ENCODE measurements at places on chromosomes 11 and 22.

DNA sequence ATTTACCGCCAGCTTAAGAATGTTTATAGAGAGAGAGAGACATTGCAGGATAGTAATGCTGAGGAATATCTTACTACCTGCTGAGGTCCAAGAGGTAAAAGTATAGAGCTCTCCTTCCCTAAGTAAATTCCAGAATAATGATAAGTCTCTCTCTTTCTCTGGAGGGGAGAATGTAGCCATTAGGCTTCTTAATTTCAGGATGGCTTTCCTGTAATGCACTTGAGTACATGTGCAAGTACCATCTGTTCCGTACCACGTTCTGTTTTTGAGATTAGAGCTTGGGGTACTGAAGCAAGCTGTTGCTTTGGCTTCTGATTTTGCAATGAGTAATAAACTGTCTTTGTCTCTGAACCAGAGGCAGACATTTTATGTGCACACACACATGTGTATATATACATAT, 1314.0 kb downstream of the JRKL start:
- DNase-seq, result no peak

- DNase-seq, result no peak
These were observed 10.2 kb downstream of the ARAP1 start for GRCh38 chr11:72741849-72742512.

- DNase-seq, result no peak
These were observed 87.0 kb downstream of the GRK3 start for GRCh38 chr22:25651332-25652085.

DNA sequence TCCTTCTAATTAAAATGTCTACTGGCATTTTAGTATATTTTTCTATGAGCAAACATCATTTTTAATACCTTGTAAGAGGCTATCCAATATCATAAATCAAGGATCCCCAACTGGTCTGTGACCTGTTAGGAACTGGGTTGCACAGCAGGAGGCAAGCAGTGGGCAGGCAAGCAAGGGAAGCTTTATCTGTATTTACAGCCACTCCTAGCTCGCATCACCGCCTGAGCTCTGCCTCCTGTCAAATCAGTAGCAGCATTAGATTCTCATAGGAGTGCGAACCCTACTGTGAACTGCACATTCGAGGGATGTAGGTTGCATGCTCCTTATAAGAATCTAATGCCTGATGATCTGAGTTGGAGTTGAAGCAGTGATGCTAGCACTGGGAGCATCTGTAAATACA, 70.2 kb upstream of the CREB3L1 start:
- DNase-seq, result no peak

GRCh38 chr11:1817511-1817910, 17.3 kb upstream of the SYT8 start:
- no peak for DNase-seq

GRCh38 chr22:45208993-45209838, 31.5 kb downstream of the KIAA0930 start:
- DNase-seq, result no peak

- DNase-seq, result no peak
These were observed 430.0 kb downstream of the FAM181B start for GRCh38 chr11:82303671-82304070.

DNA sequence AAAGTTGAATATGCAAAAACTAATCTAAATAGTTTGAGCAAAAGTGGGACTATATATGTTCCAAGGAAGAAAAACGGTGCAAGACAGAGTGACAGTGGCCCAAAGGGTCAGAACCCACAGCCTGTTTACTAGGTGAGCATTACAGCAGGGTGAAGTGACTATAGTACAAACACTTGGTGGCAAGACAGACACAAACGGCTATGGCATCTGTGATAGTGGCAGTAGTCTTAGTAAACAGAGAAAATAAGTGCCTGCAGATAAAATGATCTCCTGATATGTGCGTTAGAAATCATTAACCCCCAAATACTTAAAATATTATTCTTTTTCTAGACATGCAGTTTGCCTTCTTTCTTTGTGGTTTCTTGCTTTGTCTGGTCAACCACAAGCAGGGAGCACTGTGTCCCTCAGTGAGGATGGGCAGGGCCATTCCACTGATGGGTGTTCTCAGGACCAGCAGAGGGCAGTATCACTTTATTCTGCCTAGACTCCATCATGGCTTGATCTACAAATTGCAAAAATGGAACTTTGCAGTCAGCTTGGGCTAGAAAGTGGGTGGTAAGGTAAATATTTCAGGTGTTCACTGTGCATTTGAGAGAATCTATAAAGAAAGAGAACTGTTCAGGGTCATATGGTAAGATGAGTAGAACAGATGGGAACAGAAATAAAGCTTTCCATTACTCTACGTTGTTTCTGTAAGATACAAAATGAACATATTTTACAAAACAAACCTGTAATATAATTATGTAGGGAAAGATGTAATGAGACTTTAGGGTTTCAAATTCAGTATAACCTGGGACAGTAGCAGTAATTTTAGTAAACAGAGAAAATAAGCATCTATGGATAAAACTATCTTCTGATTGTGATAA, 198.2 kb downstream of the SWAP70 start:
- peak; percentile 13 for DNase-seq

GRCh38 chr11:68256331-68256741, 15.4 kb downstream of the C11orf24 start:
- no peak for DNase-seq

- DNase-seq, result no peak
These were observed 76.9 kb downstream of the DKK3 start for GRCh38 chr11:11931461-11932055.

DNA sequence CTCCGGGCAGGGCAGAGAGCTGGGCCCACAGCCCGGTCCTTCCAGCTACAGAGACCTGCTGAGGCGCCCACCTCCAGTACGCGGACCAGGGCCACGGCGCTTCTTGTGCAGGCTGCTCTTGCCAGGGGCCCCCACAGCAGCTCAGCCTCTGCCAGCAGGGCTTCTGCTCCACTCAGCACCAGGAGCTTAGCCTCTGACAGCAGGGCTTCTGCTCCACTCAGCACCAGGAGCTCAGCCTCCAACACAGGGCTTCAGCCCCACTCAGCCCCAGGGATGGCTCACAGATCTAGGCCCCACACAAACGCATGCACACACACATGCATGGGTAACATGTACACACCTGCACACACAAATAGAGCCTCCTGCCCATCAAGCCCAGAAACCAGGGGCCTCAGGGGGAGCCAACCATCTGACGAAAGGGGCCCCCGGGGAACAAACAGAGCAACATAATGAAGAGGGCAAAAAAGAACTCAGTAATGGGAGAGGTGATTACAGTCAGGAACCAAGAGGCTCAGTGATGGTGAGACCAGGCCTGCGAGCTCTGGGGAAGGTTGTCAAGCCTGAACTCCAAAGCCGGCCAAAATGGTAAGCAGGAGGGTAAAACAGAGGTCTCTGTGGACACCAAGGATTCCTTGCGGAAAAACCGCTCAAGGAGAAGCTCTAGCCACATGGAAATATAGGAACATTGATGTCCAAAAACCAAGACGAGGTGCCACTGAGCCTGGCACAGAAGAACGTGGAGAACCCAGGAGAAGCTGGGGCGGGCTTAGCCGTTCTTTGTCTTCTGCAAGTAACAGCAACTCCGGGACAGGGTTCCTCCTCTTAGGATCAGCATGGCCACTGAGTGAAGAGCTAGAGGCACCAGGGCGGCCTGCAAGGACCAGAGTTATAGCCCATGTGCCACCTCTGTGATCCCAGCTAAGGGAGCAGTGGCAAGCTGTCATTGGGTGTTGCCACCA, 46.5 kb downstream of the GNB1L start:
- no peak for DNase-seq

GRCh38 chr22:45548991-45549761, 46.5 kb downstream of the FBLN1 start:
- no peak for DNase-seq

DNA sequence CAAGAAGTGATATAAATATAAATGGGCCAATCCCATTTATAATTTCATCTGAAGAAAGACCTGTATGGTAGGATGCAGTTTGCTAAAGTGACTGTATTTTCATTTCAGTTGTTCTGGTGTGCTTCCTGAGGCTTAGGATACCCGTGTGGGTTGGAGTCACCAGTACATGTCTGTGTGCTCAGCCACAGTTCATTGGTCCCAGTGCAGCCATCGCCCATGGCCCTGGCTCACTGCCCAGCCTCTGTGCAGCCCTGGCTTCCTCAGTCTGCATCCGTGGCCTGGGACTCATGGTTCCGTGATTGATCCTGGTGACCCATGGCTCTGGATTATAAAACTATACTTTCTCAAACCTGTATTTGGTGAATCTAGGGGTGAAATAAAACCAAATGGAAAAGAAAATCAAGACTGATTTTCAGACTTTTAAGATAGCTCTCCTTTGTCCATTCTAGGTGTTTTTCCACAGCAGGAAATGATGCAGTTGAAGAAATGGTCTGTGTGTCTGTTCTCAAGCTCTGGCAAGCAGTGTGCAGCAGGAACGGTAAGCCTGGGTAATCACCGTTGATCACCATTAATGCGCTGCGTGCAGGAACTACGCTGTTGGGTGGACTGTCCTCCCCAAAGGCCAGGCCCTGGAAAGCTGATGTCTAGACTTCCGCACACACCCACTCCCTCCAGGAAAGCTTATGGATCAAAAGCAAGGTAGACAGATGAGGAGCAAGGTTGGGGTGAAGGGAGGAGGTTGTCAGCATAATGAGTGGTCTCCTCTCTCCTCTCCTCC, 27.2 kb downstream of the TTC12 start:
- no peak for DNase-seq

DNA sequence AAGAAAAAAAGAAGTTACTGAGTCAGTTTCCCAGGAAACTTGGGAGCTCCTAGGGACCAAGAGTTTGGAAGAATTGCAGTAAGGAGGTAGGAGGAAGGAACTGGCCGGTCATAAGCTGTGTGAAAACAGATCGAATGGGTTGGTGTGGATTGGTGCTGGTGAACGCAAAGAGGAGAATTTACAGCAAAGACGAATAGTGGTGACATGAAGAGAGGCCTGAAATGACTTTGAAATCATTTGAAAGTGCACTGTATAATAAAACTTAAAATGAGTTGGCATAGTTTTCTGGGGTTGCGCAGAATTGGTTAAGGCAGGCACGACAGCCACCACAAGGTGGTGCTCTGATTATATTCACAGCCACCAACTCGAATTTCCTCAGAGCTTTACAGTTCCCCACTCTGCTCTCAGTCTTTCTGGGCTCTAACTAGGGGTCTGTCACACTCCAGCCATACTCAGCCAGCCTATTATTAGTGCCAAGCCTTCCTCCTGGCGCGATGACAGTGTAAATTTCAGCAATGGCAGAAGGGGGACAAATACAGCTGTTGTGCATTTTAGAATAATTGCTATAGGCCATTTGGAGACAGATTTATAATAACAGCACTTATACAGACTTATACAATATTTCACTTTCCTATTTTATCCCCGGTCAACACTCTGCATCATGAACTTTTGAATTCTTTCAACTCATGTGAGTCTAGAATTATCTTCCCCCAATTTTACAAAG, 8.3 kb upstream of the HTR3B start:
- no peak for DNase-seq

- no peak for DNase-seq
These were observed 2.7 kb downstream of the CRYBB3 start for GRCh38 chr22:25202290-25202921.

GRCh38 chr11:116611998-116612620, 160.7 kb downstream of the BUD13 start:
- no peak for DNase-seq

DNA sequence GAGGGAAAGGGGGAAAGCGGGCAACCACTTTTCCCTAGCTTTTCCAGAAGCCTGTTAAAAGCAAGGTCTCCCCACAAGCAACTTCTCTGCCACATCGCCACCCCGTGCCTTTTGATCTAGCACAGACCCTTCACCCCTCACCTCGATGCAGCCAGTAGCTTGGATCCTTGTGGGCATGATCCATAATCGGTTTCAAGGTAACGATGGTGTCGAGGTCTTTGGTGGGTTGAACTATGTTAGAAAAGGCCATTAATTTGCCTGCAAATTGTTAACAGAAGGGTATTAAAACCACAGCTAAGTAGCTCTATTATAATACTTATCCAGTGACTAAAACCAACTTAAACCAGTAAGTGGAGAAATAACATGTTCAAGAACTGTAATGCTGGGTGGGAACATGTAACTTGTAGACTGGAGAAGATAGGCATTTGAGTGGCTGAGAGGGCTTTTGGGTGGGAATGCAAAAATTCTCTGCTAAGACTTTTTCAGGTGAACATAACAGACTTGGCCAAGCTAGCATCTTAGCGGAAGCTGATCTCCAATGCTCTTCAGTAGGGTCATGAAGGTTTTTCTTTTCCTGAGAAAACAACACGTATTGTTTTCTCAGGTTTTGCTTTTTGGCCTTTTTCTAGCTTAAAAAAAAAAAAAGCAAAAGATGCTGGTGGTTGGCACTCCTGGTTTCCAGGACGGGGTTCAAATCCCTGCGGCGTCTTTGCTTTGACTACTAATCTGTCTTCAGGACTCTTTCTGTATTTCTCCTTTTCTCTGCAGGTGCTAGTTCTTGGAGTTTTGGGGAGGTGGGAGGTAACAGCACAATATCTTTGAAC, 6.8 kb downstream of the MALAT1 start:
- no peak for DNase-seq

DNA sequence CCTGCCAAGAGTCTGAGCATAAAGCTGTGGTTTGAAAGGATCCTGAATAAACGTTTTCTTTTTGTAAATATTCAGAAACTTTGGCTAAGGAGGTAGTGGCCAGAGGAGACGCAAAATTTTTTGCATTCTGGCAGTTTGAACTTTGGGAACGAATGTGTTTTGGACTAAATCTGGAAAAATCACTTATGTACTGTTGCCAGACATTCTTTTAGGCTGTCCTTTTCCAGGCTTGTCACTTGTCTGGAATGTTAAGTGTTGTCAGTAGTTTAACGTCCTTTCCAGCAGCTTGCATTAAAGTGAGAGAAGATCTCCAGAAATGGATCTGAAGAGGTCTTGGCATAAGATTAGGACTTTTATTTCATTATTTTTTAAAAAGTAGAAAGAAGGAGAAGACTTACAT, 18.5 kb downstream of the SPECC1L start:
- DNase-seq, result no peak

- DNase-seq, result no peak
These were observed 95.6 kb downstream of the UVRAG start for GRCh38 chr11:75910426-75911145.

DNA sequence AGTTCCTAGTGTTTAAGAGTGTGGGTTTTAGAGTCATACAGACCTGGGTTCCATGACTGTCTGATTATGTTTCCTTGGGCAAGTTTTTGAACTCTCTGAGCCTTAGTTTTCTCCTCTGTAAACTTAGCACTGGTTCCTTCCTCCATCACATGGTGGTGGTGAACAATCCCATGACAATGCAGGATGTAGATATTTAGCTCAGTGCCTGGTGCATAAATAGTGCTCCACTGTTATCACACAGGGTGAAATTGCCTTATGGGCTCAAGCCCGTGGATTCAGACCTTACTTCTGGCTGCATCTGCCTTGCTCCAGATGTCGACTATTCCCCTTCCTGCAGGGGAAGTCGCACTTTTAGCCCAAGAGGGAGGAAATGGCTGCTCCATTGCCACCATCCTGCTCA, 62.7 kb downstream of the LDLRAD3 start:
- no peak for DNase-seq

GRCh38 chr11:65113361-65113756, 1.7 kb downstream of the TM7SF2 start:
- DNase-seq, result no peak

All from NCI-H1436 treated with DMSO at 0.1 percent for 48 hours (cell line).